ENCODE measurements at places on chromosomes 1 and 21.

- DNase-seq = no peak
These were observed 56.4 kb downstream of the EDN2 start for GRCh38 chr1:41427916-41428737.

GRCh38 chr1:234582186-234582585 lies 27.8 kb downstream of the IRF2BP2 start:
- DNase-seq = no peak

- DNase-seq = no peak
These were observed 108.4 kb upstream of the DMRTA2 start for GRCh38 chr1:50531601-50532000.

DNA sequence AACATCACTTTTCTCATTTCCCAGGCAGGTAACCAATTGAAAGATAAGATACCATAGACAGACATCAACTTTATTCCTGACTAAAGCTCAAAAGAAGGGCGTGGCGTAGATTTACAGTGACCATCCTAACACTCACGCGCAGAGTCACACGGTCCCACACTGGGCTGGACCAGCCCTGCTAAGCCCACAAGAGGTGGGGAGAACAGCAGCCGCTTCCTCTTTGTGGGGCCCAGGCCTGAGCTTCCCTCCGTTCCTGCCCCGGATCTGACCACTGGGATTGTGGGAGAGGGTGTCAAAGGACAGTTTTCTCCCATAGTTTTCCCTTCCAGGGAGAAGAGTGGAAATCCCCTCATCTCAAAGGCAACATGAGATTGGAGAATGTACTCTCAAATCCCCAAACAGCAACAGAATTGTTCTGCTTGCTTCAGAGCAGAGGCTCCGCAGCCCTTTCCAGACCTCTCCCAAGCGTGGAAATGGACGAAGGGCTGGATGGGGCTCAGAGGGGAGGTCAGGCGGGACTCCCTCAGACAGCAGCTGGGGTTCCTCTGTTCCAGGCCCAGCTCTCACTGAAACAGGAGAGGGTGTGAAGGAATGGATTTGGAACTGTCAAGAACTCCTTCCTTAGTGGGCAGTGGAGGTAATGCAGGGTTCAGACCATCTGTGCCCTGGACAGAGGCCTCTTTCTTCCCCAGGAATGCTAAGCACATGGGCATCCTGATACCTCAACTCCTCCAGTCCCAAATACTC lies 33.7 kb downstream of the L1TD1 start:
- no peak for DNase-seq

DNA sequence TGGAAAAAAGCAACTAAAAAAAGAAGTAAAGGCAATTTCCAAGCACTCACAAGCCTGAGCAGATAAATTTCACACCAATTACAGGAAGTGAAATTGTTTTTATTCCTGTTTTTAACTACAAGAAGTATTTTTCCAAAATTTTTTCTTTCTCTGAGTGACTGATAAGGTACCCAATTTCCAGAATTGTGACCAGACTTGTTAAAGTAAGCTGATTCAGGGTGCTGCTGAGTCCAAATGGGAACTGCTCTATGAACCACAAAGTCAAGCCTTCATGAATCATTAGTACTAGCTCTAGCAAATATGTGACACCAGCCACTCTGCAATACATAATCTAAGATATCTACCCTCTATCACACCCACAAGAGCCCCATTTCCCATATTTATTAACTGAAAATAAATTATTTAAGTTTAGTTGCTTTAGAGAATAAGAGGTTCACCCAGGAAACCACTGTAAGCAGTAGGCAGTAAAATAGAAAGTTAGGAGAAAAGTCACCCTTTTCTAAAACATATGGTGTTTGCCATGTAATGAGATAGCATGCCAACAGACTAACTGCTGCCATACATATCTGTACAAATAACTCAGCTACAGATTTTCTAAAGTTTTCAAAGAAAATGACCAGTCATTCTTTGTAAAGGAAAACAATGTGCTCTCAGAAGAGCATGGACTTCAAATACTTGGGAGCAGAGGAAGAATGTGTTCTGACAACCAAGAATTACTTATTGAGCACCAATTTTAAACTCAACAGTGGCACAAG lies 43.1 kb upstream of the TNFSF18 start:
- no peak for DNase-seq

- no peak for DNase-seq
These were observed 595 bp downstream of the GABRD start for GRCh38 chr1:2019571-2020309.
